ENCODE measurements at places on chromosomes 12 and 14.

DNA sequence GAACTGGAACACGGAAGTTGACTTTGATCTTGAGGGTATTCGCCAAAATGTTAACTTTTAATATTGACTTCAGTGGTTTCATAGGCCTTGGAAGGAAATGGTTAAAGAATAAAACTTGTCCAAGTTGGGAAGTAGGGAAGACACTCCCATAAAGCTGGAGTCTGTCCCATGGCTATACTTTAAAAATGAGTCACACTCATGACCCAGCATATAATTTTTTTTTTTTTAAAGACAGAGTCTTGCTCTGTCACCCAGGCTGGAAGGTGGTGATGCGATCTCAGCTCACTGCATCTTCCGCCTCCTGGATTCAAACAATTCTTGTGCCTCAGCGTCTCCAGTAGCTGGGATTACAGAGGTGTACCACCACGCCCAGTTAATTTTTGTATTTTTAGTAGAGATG lies 19.6 kb downstream of the TMPRSS12 start:
- DNase-seq, result no peak

GRCh38 chr14:77108753-77109152 lies 10.7 kb downstream of the CIPC start:
- no peak for DNase-seq

- DNase-seq, result no peak
Measured at GRCh38 chr12:124687174-124687902, 119.9 kb upstream of the NCOR2 start.

DNA sequence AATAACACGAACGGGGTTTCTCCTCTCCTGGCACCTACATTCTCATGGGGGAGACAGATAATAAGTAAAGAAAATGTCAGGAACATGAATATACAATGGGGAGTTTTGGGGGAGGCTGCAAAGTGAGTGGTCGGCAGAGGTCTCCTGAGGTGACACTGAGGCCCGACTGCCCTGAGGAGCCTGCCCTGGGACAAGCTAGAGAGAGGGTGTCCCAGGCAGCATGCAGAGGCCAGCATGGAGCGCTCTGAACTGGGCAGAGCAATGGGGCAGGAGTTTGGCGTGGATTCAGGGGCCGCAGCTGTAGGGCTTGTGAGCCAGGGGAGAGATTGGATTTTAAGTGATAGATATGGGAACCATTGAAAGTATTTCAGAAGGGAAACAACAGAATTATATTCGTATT lies 320.5 kb downstream of the CACNA1C start:
- no peak for DNase-seq

GRCh38 chr12:106150555-106150954 lies 11.8 kb upstream of the NUAK1 start:
- no peak for DNase-seq

GRCh38 chr14:54123841-54124240 lies 167.2 kb upstream of the BMP4 start:
- DNase-seq, result no peak

DNA sequence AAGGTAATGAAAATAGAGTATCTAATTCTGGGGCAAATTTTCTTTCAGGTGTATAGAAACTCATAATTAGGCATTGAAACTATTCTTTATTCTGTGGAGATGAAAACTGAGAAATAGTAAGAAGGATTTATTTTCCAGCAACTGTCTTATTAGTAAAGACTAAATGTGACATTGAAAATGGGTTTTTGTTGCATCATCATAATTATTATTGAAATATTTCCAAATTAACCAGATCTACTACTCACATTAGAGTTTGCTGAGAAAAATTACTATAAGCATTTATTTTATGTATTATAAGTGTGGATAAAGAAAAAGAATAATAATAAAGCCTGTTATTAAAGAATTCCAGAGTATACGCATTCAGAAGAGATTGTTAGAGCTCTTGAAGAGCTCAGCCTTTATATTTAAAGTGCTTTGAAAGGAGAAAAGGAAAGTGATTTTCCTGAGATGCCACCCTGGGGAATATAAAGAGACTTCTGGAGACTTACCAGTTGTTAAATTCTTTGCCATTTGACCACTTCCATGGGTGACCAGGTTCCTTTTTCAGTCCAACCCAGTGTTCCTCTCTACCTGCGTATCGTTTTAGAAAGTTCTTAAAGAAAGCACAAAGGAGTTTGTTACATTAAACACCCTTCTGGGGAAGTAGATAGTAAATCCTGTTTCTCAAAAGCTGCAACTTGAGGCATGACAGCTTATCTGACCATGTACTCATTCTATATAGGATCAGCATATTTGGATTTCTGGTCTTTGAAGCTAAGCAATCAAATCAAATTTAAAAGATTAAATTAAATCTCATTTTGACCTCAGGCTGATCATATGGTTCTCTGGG lies 6.4 kb downstream of the CD69 start:
- no peak for DNase-seq

GRCh38 chr12:74370608-74371216 lies 166.9 kb upstream of the ATXN7L3B start:
- no peak for DNase-seq

- no peak for DNase-seq
Measured at GRCh38 chr14:25848601-25849000, 749.2 kb downstream of the NOVA1 start.

DNA sequence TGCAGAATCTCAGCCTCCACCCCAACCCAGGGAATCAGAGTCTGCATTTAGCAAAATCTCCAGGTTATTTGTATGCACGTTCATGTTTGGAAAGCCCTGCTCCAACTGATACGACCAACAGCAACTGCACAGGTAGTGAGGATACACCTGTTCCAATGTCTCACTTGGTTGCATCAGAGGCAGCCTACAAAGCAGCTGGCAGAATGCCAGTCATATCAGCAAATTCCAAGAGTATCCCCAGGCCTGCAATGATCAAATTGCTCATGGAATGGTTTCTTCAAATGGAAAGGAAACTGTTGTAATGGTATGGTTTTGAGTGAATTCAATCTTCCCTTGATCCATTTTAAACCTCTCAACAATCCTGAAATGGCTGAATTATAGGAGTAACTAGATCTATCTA lies 75.4 kb downstream of the GRIP1 start:
- DNase-seq, result no peak

- no peak for DNase-seq
Measured at GRCh38 chr14:74846168-74846567, 29.8 kb downstream of the PROX2 start.

DNA sequence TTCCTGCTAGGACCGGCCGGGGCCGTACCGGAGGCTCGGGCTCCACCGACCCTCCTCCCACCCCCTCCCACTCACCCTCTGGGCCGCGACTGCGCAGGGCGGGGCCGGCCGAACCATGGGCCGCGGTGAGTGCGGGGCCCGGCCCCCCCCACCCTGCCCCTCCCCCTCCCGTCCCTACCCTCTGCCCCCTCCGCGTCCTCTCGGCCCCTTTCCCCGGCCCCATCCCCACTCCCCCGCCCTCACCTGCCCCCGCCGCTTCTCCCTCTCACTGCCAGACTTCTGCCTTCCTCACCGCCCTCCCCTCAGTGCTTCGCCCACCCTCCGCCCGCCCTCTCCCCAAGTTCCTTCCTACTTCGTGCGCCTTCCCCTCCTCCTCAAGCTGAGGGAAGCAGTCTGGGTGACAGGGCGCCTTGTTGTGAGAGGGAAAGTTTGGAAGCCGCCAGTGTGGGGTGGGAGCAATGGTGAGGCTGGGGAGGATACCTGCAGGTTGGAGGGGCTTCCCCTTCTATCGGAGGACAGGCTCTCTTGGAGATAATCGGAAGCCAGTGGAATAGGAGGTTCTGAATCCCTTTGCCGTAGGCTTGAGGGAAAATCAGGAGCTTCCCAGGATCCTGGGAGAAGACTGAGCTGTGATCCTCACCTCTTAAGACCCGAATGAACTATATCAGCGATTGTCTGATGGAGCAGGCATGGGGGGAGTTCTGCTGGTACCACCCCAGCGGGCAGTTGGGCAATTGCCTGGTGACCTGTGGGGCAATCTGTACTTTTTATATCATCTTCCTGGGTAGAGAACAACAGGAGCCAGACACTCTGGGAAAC lies 472 bp downstream of the MBD6 start:
- DNase-seq, result no peak

DNA sequence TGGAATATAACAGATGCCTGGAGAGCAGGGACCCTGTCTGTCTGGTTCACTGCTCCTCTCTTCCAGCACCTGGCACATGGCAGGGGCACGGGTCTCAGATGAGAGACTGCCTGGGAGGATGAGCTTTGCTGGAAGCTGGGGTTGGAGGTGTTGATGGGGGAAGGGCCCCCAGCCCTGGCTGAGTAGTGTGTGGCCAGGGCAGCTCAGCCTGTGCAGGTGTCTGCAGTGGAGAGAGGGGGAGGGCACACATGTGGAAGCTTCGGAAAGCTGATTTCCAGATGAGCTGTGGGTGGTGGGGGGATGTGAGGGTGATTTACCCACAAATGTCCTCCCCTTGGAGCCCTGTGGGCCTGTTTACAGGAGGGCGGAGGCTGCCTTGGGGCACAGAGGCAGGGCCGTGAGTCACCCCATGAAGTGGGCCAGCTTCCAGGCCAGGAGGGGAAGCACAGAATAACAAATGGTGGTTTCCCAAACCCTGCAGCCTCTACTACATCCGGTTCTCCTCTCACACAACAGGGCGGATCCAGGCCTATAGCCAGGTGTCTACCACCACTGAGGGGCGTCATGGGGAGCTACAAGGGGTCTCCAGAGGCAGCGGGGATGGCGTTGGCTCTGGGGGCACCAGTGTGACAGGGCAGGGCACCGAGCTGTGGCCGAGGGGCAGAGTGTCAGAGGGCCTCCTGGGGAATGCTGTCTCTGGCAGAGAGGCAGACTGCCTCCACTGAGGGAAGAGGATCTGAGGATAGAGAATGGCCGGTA lies 11.0 kb downstream of the KRT7 start:
- DNase-seq, result no peak

GRCh38 chr14:24079491-24080141 lies 8.3 kb downstream of the CPNE6 start:
- DNase-seq, result no peak

- DNase-seq, result no peak
Measured at GRCh38 chr12:34301251-34302130, 279.2 kb downstream of the ALG10 start.

- DNase-seq, result no peak
Measured at GRCh38 chr12:42744539-42745182, 155.1 kb upstream of the PRICKLE1 start.

DNA sequence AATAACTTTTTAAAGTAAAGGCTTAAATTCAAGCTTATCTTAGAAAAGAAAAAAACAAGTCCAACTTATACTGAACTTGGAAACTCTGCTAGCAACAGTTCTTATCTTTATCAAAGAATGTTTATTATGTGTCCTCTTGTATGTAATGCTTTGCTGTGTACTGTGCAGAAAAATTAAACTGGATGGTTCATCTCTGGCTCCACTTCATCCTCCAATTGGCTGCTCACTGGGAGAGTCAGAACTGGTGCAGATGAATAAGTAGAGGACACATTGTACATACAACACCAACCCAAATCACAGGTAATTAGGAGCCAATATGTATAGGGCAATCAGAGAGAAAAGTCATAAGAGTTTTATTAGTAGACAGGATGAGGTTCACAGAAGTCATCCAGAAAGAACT lies 123.6 kb upstream of the NAP1L1 start:
- no peak for DNase-seq

GRCh38 chr14:83171761-83172160 lies 1638.1 kb upstream of the SEL1L start:
- DNase-seq, result no peak

DNA sequence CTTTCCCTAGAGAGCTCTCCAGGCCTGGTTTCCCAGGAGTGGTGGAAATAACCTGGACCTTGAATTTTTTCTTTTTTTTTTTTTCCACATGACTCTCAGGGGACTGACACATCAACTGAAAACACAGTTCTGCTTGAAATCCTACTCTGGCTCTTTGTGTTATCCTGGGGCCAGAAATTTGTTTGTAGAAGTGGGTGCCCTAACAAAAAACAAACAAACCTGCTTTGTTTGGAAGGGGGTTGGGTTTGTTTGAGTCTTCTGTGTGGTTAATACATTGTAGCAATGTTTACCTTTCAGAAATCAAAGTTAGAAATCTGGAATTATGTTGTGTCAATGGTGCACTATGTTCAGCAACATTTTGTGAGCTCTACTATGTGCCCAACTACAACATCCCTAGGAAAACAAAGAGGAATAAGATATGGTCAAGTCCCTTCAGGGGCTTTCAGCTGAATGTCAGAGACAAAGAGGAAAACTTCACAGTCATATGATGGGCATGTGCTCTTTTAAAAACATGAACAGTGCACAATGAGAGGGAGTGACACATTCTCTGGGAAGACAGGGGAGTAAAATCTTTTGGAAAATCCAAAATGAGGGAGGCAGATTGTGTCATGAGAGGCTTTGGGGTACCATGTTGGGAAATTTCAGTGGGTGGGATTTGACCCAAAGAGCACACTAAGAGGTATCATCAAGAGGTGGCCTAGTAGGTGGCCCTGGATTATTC lies 1.5 kb upstream of the IGF1 start:
- no peak for DNase-seq

DNA sequence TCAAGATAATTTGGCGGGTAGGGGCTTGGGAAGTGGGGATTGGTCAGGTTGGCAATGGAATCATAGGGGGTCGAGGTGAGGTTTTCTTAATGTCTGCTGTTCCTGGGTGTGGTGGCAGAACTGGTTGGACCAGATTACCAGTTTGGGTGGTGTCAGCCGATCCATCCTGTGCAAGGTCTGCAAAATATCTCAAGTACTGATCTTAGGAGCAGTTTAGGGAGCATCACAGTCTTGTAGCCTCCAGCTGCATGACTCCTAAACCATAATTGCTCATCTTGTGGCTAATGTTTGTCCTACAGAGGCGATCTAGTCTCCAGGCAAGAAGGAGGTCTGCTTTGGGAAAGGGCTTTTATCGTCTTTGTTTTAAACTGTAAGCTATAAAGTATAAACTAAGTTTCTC lies 868.4 kb downstream of the DIO2 start:
- DNase-seq, result no peak

DNA sequence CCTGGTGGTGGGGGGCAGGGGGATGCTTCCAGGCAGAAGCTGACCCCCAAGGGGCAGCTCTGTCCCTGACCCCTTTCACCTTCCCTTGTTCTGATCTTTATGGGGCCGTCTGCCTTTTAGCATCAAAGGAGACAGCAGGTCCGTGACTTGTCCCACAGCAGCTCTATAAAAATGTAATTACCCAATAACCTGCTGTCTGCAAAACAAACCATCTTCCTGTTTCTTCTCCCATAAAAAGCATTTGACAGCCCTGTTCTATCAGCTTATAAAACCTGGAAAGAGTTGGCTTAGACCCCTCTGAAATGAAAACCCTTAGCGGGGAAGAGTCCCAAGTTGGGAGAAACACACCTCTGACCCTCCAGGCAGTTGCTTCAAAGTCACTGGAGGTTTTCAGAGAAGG lies 416.9 kb downstream of the MED13L start:
- DNase-seq, result no peak

DNA sequence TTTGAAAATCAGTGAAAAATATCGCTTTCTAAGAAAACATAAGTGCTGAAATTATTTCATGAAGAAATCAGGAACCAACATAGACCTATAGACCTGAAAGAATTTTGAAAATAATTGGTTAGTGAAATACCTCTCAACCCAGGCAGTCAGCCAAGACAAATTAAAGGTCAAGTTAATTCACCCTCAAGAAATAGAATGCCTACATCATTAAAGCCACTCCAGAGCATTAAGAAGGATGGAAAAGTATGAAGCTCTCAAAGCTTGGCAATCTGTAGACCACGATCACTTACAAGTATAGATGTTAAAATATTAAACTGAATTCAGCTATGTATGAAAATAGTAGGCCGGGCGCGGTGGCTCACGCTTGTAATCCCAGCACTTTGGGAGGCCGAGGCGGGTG lies 48.3 kb downstream of the SFSWAP start:
- DNase-seq, result no peak

- DNase-seq, result no peak
Measured at GRCh38 chr12:65834146-65834935, 10.1 kb downstream of the HMGA2 start.

- DNase-seq, result no peak
Measured at GRCh38 chr12:98439981-98440581, 75.3 kb upstream of the TMPO start.
